ENCODE measurements at places on chromosomes 7 and 10.

- DNase-seq = no peak
Observed at GRCh38 chr10:5046410-5046809, 42.8 kb upstream of the AKR1C2 start.

GRCh38 chr10:59625721-59626522, 83.7 kb downstream of the SLC16A9 start:
- no peak for DNase-seq

DNA sequence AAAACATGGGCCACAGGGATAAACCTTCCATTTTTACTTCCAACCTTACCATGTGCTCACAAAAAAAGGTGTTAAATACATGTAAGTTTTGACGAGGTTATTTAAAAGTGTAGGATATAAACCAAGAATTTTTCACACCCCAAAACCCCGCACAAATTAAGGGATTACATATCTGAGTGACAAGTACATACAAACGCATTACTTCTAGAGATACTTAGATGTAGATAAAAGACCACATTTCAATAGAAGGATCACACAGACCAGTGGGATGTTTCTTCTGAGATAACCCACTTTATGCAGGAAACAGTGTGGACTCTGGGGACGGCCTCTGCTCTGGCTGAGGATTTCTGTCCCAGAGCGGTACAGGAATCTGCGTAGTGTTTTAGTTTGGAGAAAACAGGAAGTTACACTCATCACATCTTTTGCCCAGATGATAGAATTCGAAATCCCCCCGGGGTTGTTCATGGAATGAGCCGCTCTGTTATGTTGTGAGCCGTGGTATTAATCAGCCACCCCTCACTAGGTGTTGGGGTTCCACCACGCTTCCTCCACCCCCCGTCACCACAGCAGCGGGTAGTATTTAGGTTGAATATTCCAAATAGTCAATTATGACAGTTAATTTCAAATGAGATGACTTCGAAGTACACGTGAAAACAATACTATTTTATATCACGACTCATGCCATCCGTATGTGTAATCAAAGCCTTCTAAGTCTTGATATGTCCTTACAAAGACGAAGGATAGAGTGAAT, 1.3 kb upstream of the CUL1 start:
- no peak for DNase-seq

GRCh38 chr7:77765481-77765880, 32.8 kb downstream of the TMEM60 start:
- no peak for DNase-seq

- no peak for DNase-seq
Observed at GRCh38 chr10:14681802-14682201, 92.9 kb downstream of the FAM107B start.

GRCh38 chr10:70604106-70604505, 1.6 kb upstream of the PRF1 start:
- DNase-seq = no peak

DNA sequence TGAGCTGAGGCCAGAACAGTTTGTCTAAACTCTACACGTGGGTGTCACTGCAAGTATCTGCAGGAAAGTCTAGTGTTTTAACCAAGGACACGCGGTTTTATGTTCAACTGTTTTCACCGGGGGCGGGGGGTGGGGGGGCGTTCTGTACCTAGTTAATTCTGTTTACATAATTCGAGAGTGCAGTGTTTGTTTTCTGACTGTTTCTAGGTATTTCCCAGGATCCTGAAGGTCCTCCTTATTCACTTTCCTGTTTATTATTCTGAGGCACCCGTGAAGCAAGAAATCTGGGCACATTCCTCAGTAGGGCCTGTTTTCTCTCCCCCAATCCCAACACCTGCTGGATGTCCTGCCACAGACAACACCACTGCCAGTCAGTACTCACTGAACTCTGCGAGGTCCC, 7.6 kb downstream of the LOXL4 start:
- DNase-seq = no peak

DNA sequence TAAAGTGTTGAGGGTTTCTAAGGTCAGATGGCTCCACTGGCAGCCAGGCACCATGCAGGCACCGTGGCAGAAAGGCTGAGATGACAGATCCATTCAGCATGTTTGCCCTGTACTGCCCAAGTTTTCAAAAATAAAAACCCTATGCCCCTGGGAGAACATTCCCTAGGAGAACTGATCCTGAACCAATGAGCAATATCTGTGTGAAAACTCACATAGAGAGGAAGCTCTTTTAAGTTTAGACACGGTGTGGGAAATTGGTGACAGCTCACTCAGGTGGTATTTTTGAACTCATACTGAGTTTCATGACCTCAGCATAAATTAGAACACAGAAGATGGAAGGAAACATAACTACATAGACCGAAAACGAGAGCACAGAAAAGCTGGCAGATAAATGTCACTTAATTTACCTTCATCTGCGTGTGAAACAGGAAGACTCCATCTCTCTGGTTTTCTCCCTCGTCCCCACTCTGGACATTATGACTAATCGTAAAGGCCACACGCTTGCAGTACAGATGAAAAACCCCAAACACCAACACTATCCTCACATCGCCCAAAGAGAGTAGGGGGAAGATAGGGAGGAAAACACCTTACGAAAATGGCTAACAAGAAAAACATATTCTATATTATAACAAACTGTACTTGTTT, 127.8 kb downstream of the ICA1 start:
- no peak for DNase-seq

All from activated CD4-positive, CD25-positive, alpha-beta regulatory T cell (primary cell).